ENCODE measurements at places on chromosomes 5 and 9.

- no peak for DNase-seq
These were observed 35.8 kb upstream of the PIP5K1B start for GRCh38 chr9:68669218-68669617.

DNA sequence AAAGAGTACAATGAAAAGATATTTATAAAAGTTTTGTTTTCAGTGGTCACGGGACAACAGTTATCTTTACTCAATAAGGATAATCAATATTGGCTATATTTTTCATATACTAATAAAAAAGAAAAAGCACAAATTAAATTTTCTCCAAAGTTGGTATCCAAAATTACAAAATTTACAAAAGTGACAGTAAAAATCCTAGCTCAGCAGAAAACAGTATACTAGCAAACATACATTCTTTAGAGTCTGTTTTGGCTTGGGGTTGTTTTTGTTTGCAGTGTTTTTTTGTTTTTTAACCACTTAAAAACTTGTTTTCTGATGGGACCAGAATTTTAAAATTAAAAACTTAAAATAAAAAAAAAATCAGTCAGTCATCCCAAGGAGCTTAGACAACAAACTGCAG lies 183.2 kb downstream of the DENND1A start:
- no peak for DNase-seq

DNA sequence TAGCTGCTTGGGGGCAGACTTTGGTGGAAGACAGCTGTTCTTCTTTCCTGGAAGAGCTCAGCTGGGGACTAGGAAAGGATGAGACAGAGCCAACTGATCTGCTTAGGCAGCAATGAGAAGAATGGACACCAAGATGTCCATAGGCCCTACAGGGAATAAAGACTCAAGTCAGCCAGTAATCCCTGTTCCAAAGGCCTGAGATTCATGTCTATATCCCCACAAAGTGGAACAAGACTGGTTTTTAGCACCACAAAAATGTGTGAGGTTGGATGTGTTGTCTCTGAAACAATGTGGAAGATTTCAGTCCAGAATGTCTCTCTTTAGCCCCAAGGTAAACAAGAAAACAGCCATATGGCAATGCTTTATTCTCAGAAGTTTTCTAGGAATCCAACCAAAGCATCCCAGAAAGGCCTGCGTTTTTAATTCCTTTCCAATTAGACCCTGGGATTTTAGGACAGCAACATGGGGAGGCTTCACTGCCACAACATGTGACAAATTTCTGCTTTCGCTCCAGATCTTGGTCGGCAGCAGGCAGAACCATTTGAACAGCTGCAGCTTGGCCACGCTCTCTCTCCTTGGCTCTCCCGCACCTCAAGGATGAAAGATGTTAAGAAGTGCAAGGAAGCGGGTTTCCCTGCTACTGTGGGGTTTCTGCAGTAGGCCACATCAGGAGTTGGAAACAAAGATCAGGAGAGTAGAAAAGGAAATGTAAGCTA lies 245.1 kb downstream of the FSTL4 start:
- DNase-seq = no peak

DNA sequence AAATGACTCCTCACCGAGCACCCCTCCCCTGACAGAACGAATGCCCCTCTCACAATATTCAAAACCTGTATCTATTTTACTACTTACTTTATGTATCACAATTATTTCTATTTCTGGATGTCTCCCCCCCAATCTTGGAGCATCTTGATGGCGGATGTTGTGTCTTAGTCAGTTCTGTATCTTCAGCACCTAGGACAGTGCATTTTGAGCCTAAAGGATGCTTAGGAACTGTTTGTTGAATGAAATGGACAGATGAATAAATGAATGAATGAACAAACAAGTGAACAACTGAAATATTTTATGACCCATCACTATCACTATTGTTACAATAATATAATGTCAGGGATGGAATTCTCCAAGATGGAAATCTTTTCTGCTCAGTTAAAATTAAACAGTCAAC lies 295.7 kb downstream of the DNAH5 start:
- no peak for DNase-seq

DNA sequence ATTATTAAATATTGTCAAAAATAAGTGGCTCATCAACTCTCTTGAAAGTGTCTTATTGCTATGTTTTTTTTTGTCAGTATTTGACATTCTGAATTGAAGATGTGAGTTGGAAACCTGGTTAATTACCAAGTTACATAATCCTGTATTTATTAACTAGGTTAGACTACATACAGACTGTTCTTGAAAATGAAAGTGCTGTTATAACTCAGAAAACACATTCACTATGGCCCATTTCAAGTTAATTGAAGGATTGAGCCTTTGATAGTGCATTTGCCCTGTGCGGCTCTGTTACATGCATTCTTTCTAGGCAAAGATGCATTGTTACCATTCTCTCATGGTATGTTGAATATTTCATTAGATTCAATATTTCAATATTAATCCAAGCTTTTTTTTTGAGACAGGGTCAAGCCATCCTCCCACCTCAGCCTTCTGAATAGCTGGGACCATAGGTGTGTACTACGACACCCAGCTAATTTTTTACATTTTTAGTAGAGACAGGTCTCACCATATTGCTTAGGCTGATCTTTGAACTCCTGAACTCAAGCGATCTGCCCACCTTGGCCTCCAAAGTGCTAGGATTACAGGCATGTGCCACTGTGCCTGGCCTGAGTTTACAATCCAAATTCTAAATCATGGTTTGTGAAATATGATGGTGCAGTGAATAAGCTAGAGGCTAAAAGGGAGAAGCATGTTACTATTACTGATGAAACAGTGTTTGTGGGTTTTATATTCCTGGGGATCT lies 10.0 kb downstream of the CTNNA1 start:
- DNase-seq = no peak

DNA sequence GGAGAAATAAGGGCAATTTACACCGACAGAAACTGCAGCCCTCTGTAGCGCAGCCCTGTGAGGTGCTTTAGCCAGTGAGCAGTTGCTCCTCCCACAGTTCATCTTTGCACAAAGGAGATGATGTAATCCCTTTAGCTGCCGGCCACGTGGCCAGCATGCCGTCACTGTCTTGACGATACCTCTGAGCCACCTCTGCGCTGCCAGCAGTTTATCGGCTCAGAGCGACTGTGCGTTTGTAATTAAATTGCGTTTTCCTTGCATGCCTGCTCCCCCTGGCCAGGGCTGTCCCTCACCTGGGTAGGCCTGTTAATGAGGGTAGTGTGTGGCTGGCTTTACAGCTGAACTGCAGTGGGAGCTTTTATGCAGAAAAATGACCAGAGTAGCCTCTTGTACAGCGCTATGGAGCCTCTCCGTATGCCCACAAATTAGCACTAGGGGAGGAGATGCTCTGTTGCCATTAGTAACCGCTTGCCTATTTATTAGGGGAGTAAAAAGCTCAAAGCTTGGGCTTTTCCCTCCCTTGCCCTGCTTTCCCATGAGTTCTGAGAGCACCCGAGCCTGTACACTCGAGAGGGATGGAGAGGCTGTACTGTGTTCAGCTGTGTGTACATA lies 107.0 kb downstream of the TRIO start:
- DNase-seq = no peak

GRCh38 chr9:88871669-88872068 lies 119.6 kb upstream of the S1PR3 start:
- no peak for DNase-seq

DNA sequence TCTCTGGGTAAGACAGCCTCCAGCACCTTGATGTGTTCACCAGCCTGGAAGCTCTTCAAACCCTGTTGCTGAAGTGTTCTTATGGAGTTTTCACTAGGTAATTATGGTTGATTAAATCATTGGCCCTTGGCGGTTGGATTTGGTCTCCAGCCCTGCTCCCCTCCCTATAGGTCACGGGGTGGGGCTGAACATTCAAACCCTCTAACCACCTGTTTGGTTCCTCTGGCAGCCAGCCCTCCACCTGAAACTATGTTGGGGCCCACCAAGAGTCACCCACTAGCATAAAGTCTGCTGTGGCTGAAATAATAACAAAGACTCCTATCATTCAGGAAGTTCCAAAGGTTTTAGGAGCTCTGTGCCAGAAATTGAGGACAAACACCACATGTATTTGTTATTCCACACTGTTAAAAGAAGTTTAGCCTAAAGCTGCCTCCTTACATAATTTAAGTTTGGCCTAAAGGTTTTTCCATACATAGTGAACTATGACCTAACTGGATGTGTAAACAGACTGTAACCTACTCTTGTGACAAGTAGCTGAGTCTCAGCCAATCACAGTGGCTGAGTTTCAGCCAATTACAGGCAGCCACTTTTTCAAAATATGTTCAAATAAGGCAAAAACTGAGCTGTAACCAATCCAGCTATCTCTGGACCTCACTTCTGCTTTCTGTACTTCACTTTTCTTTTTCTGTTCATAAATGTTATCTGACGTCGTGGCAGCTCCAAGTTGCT lies 34.8 kb downstream of the TMEM252 start:
- DNase-seq = no peak

DNA sequence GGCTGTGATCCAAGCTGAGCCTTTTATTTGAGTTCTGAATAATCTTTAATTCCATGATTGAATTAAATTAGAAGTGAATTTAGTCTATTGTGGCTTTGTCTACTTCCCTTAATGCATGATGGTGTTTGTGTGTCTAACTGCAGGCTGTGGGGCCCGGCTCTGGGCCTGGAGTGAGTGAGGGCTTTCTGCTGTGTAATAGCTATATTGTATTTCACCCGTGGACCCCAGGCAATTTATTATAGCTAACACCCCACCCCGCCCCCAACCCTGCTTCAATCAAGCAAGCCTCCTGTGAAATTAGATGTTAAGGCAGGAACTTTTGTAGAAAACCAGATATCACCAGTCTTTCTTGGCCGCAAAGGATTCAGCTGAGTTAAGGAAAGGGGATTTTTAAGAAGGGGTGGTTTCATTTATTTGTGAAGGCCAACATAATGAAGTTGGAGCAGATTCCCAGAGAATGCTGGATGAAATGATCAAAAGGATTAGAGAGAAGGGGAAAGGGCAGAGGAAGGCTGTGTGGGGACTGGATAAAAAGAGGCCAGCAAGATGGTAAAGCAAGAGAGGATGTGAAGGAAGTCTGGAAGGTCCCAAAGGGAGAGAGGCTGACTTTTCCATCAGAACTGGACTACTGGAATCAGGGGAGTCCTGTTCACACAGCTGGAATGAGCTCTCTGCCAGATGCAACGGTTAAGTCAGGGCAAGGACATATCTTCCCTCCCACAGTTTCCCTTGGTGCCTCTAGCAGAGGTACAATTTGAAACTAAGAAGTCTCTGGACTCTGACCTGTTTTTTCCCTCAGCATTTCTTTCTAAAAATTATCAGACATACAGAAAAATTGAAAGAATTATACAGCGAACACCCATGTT lies 125.3 kb upstream of the SAP30L start:
- DNase-seq = no peak

DNA sequence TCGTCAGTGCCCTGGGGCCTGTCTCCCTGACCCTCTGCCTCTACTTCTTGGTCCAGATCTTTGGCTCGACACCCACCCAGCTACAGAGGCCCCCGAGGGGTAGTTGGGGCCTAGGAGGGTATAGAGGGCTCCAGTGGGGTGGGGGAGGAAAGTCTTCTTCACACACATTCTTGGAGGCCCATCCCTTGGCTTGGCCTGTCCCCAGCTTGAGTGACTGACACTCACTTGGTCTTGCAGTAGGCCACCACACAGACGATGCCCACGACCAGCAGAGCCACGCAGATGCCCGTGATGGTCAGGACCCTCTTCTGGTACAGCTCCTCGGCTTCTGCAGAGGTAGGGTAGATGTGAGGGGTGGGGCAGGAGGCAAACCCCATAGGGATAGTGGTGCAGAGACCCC lies 59.8 kb downstream of the PSD2 start:
- no peak for DNase-seq

- DNase-seq = no peak
These were observed 15.1 kb upstream of the FCHSD1 start for GRCh38 chr5:141665995-141666940.

GRCh38 chr5:114308017-114308416 lies 53.9 kb upstream of the KCNN2 start:
- DNase-seq = no peak

Data from esophagus squamous epithelium (tissue), 5 donors.